Stimulated activated CD8-positive, alpha-beta memory T cell treated with anti-CD3 and anti-CD28 coated beads, Interleukin-4, amount 100 ng/mL, for 24 hours (primary cell): ENCODE measurements at places on chromosomes 5 and 9.

DNA sequence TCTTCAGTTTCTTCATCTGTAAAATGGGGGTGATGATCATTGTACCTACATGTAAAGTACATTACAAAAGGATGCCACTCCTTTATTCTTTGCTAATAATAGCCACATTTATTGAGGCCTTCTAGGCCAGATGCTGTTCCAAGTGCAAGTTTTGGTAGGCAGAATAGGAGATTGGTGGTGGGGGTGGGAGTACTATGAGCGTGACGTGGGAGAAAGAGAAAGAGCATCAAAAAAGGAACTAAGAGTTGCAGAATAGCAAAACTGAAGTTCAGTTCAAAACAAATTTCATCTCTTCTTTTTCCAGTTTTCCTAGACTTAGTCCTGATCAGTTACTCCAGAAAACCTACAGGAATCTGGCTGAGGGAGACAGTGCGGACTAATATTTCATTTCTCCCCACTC is 174.1 kb downstream of the SNX18 start:
- no peak for DNase-seq

- no peak for DNase-seq
Observed at GRCh38 chr9:86903734-86904085, 43.6 kb downstream of the GAS1 start.

DNA sequence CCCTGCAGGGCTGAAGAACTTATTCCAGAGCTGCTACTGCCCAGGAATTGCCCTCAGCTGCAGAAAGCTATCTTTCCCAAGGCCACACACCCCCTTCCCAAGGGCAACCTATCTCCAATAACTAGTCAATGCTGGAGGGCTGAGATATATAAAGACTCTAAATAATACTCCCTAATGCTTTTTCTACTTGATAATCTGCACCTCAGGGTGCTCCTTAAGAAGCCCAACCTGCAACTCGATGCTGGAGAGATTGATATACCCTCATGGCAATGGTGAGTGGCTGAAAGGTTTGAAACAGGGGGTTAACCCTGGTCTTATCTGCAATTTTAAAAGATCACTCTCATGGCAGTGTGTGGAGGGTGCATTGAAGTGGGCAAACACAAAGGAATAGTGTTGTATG is 142.7 kb upstream of the APC start:
- DNase-seq: no peak

DNA sequence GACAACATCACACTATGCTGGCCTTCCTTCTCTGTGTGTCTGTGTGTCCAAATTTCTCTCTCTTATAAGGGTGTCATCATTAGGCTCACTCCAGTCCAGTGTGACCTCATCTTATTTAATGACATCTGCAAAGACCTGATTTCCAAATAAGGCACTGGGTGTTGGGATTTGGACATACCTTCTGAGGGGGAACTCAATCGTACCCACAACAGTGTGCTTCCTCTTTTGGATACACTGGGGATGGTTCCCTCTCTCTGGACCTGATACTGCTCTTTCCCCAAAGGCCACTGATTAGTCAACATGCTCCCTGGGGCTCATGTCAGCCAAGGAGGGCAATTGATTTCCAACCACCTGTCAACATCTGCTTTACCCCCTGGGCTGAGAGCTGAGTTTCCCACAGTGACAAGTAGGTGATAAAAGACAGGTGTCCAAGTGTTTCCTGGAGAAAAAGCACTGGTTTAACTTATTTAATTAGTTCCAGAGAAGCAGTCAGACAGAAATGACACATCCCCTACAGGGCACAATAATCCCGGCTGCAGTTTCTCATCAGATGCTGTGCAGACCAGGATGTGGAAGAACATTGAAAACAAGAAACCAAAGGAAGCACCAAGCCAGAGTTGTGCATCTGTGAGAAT is 17.8 kb upstream of the CEP72 start:
- no peak for DNase-seq

- no peak for DNase-seq
Observed at GRCh38 chr5:155080721-155081120, 67.2 kb downstream of the KIF4B start.

- no peak for DNase-seq
Observed at GRCh38 chr5:132491368-132492364, 1.1 kb upstream of the IRF1 start.

DNA sequence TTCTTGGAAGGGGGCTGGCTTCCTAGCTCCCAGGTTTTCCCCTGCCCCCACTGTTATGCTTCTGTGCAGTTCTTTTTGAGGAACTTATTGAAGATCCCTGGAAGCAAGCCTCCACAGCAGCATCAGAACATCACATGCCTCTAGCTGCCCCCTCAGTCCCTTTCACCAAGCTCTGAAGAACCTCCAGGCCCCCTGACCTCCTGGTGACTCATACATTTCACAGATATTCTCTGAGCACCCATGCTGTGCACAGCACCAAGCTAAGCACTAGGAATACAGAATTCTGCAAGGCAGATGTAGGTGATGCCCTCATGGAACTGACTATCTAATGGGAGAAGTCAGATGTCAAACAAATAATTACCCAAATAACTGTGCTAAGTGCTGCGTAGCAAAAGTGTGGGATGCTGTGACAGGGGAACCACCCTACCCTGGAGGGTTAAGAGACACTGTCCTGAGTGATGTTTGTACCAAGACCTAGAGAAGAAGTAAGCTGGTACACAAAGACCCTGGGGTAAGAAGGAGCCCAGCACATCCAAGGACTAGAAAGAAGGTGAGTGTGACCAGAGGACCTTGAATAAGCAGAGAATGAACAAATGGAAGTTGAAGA is 213.7 kb upstream of the NR4A3 start:
- DNase-seq: no peak

GRCh38 chr5:72784129-72784528 is 32.3 kb upstream of the TNPO1 start:
- no peak for DNase-seq

DNA sequence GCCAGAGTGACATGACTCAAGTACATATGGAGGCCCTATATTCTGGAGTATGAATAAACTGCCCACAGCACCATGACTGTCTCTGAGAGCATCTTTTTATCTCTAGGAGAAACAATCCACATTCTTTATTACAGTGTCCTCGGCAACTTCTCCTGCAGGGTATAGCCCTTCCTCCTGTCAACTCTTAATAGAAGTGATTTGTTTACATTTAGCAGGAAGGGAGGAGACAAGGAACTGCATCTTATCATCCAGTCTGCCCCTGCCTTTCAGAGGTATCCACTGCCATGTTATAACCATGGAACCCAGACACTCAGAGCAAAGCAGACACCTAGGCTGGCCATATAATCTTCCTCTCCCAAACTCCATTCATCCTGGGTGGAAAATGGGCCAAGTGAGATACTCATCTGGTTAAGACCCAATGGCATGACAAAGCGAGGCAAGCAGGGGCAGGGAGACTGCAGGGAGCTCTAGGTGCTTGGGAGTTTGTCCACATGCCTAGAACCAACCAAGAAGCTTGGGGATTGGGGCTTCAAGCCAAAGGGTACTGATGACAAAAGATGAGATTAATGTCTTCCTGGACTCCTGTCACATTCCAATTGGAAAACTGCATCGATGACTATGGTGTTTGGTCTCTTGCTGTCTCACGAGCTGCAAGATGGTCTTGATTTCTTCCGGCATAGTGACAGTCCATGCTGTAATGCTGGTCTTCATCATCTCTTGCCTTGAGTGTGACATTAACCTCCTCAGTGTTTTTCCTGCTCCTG is 620.5 kb upstream of the KLF4 start:
- no peak for DNase-seq

DNA sequence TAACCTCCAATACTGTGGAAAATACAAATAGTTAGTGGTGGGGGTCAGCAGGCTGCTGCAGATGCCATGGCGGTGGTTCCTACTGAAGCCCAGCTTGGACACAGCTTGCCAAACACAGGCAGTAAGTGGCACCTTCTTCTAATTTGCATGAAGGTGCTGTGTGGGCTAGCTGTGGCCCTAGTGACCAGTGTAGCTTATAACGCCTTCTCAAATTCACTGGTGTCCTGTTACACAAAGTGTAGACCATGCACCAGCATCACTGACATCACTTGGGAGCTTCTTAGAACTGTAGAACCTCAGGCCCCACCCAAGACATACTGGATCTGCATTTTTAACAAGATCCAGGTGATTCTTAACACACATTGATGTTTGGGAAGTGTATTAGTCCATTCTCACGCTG is 58.8 kb upstream of the TGFBR1 start:
- no peak for DNase-seq

GRCh38 chr5:143635888-143636287 is 176.1 kb upstream of the HMHB1 start:
- no peak for DNase-seq

- DNase-seq: no peak
Observed at GRCh38 chr5:67047616-67048015, 149.0 kb downstream of the CD180 start.
